Ascending aorta (tissue), 2 donors: ENCODE measurements at places on chromosomes 1 and 21.
A peak's percentile ranks its signal among the peaks of the same experiment; 100 is the strongest.

- DNase-seq, result no peak
These were observed 11.0 kb downstream of the NUDC start for GRCh38 chr1:26932531-26932930.

- DNase-seq, result no peak
These were observed 12.1 kb downstream of the THRAP3 start for GRCh38 chr1:36236302-36236701.

GRCh38 chr21:41765973-41766882, 624 bp downstream of the RIPK4 start:
- DNase-seq, result peak; percentile 63

GRCh38 chr1:154925335-154926170, 11.0 kb downstream of the PMVK start:
- no peak for DNase-seq

DNA sequence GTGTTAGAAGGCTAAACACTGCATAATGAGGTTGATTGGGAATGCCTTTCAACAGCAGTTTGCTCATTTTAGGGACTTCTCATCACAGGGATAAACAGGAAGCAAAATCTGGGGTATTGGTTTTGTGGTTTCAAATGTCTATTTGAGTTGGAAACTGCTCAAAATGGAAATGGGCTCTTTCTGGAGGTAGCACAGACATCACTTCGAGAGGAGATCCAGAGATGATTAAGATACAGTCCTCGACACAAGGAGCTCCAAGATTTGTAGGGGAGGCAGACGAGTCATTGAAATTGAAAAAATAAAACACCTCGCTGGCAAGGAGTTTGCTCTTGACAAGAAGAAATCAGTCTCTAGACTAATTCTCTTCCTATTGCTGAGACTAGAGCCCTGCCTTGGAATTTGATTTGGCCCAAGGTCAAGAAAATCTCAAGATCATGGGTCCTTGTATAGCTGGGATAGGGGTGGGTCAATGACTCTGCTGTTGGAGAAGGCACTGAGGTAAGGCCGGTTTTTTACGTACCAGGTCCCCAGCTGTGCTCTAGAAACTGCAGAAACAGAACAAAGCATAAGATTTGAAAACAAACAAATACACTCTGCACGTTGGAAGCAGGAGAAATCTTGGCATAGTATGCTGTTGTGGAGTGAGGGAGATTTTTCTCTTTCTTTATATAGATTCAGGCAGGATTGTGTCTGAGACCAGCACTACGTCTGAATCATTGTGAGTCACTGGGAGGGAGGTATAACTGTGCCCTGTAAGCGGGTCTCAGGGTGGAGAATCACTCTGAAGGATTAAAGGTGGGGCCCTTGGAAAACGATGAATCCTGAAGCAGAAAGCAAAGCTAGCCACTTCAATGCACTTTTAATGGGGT, 17.7 kb upstream of the KLHDC8A start:
- no peak for DNase-seq
